Right ventricle myocardium inferior (tissue), 1 donor: ENCODE measurements at places on chromosomes 2 and 18. TPM values are rescaled to one million over a fixed set of nuclear protein-coding genes. Genes with fewer than 3 reads are reported as not detected.

Gene RAB12
- total RNA-seq: 113 TPM

Gene CPO
- total RNA-seq: 0.73 TPM

Gene GRB14
- total RNA-seq: 22.1 TPM

Gene KLHL41
- 159 TPM for total RNA-seq

Gene SLC9A4
- total RNA-seq: not detected

Gene MORN2
- 21.4 TPM for total RNA-seq

Gene PIK3C3
- 30.6 TPM for total RNA-seq

Gene C2orf72
- total RNA-seq: 0.16 TPM

Gene VPS54
- total RNA-seq: 10.0 TPM

Gene NOTO
- total RNA-seq: not detected

Gene C2orf68
- total RNA-seq: 26.4 TPM

DNA sequence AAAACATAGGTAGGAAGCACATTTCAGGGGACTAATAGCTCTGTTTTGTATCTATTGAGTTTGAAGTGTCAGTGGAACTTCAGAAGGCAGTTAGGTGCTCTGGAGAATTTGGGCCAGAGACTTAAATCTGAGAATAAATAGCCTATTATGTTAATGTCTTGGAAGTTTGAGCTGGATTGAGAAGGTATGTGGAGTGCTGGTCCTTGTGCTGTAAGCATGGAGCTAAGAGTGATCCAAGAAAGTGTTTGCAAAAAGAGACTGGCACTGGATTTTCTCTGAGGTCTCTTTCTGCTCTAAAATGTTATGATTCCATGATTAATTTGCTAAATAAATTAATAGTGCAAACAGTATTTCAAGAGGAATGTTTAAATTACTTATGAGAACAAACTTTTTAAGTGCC is 63.3 kb downstream of the ICOS start:
- no peak for DNase-seq

GRCh38 chr2:232336981-232337720 is 41.4 kb upstream of the ALPP start:
- DNase-seq: peak; percentile 28

DNA sequence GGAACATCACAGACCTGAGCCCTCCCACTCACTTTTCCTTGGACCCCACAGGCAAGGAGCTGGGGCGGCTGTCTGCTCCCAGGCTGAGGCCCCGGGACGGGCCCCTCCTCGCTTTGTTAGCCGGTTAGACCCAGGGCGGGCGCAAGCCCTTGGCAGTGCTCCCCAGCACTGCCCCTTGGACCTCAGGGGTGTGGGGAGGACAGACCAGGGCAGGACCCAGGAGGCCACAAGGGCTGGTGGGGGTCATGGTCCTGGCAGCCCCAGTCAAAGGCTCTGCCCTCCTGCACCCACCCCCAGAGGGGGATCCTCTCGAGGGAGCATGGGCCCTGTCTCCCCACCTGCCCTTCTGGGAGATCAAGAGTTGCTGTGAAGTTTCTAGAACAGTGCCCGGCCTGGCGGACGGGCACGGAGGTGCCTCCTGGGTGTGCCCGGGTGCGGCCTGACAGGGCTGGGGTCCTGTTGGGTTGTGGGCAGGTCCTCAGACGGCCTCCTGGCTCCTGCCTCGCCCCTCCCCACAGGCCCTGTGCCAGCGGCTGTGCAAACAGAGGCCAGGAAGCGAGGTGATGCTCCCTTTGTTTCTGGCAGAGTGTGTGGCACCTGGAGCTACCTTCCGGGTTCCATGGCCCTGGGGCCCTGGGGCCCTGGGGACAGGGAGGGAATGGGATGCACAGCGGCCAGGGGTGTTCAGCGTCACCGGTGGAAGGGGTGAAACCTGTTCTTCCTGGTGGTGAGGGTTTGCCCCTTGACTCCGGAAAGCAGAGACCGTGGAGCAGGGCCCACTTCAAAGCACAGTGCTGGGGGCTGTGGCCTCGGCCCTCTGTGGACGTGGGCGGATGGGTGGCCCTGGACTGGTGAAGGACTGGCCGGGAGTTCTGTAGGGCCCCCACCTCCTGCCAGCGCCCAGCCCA is 2.9 kb upstream of the GAL3ST2 start:
- DNase-seq: peak; percentile 22

DNA sequence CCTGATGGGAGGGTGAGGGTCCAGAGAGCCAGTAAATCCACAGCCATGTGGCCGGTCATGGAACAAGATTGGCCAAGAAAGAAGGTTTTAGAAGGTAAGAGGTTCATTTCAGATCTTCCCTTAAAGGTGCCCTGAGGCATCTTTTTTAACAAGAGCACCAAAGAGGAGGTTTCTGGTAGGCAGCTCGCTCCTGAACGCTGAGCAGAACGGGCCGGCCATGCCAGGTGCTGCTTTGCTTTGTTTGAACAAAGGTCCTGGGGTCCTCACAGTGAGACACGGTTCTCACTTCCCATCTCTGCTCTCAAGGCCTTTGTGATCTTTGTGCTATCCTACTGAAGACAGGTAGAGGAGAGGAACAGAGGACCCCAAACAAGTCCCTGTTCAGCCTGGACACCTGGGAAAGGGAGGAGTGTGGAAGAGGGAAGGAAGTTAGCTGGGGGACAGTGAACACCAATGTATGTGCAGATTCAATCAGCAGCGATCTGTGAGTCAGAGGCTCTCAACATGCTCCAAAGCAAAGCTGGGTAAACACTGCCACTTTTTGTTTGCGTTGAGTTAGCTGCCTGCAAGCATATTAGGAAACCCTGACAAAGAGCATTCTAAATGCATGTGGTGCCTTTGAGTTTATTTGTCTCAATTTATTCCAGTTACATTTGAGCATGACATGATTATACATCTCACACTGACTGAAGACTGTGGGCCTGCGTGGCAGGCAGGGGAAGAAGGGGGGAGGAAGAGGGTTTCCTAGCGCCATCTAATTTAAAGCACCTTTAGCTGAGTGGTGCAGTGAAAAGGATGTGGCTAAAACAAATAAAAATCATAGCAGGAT is 102.4 kb downstream of the ASB1 start:
- no peak for DNase-seq

GRCh38 chr18:8609659-8610458 is 622 bp downstream of the RAB12 start:
- DNase-seq: no peak

DNA sequence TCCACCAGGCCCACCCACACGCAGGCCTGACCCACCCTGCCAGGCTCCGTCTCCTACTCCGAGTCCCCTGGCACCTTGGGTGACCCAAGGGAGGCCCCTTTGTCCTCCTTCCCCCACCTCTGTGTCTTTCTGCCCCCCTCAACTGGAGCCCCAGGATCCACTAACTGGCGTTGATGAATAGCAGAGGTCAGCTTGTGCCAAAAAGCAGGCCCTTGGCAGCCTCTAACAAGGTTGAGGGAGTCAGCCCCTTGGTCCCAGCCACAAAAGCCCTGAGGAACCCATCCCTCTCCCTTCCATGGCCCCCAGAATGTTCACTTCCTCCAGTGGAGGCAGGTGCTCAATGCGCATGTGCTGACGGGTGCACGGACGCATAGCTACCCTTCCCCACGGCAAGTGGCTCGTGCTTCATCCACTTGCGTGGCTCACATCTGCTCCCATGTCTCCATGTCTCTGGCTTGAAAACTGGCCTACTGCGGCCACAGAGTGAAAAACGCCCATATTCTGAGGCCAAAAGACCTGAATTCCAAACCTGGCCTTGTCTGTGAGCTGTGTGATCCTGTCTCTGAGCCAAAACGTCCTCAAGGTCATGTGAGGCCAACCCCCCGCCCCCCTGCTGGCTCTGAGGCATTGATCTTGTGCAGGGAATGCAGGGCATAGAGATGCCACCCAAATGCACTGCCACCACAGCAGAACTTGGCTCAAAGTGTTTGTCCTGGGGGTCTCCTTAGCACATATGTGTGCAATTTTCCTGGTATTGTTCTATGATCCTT is 19.0 kb upstream of the PTMA start:
- no peak for DNase-seq

DNA sequence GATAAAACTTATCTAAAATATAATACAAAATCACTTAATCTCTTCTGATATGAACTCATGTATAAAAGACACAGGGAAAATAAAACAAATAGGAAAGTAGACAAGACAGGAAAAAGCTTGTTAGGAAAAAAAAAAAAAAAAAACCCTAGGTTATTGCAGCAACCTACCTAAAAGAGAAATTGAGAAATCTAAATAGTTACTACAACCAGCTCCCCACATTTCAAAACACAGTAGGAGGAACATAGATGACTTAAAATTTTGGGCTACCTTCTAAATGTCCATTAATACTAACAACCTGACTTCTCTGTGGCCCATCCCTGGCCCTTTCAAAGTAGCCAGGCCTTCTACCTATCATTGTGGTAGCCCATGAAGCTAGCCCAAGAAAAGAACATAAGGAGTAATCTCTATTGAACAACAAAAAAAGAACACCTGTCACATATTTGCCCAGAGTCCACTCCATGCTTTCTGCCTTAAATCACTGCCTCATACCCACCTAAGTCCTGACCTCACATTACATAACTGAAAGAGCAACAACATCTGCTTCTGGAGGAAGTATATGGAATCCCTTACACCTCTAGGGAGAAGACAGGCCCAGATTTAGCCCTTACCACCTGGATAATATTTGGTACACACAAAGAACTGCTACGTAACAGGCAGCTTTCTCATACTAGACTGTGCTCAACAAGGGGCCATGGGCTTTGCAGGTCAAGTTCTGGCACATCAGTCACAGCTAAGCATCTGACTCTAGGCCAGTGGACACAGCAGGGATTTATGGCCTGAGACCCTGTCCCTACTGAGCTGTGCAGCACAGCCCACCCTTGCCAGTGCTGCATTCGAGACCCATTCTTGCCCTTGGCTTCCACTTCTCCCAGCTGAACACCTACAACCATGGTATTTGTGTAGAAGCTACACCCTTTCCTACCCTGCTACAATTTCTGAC is 8.5 kb downstream of the SUCLG1 start:
- DNase-seq: no peak

DNA sequence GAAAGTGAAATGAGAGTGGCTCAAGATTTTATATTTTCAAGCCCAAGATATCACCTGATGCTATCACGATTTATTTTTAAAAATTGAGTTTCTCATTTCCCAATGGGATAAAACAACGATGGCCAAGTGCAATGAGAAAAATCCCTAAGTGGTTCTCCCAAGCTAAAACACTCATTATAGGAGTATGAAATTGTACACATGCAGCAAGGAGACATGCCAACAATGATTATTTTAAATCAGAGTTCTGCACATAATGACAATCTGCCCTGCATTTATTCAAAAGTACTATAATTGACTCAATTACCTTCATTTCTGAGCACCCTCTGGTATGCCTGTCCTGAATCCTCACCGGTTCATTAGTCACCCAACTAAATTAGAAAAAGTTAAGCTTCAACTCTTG is 12.7 kb downstream of the CYTIP start:
- DNase-seq: no peak

- no peak for DNase-seq
These were observed 138.7 kb upstream of the BOD1L2 start for GRCh38 chr18:57008001-57008686.

DNA sequence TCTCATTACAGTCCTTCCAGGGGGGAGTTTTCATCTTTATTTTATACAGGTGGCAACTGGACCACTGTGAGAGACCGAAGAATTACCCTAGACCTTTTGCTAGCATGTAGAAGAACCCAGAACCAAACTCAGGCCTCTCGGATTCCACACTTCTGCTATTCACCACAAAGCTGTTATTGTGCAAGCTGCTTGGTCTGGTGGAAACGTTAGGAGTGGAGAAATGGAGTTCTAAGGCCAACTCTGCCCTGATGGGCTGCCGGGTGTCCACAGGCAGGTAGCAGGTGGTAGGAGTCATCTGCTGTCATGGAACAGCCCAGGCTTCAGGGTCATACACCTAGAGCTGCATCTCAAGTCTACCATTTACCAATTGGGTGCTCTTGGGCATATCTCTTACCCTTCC is 218.8 kb downstream of the BCL11A start:
- no peak for DNase-seq

DNA sequence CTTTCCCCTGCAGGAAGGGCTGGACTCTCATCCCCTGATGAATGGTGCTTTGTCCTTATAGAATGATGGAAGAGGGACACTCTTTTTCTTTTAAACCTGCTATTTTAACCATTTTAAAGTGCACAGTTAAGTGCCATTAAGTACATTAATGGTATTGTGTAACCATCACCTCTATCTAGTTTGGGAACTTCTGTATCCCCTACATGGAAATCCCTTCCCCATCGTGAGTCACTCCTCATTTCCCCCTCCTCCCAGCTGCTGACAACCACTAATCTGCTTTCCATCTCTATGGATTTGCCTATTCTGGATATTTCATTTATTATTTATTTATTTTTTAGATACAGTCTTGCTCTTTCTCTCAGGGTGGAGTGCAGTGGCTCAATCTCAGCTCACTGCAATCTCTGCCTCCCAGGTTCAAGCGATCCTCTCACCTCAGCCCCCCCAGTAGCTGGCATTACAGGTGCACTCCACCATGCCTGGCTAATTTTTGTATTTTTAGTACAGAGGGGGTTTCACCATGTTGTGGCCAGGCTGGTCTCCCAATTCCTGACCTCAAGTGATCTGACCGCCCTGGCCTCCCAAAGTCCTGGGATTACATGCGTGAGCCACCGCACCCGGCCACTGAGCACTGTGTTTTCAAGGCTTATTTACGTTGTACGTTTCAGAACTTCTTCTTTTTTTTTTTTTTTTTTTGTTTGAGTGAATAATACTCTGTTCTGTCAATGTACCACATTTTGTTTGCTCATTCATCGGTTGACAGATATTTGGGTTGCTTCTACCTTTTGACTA is 15.8 kb downstream of the DGKD start:
- DNase-seq: no peak

DNA sequence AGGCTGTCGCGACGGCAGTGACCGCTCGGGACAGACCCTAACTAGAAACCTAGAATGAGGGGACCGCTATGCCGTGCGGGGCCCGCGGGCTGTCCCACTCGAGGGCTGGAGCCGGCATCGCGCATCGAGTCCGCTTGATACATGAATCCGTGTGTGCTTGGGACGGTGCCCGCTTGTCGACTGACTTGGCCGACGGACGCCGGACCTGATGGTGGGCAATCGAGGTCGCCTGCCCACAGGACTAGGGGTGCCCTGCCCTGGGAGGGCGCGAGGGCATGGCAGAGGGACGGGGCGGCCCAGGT is 749 bp upstream of the PTMA start:
- peak; percentile 87 for DNase-seq

- peak; percentile 45 for DNase-seq
These were observed 143.4 kb downstream of the NDUFA10 start for GRCh38 chr2:239881561-239882320.

DNA sequence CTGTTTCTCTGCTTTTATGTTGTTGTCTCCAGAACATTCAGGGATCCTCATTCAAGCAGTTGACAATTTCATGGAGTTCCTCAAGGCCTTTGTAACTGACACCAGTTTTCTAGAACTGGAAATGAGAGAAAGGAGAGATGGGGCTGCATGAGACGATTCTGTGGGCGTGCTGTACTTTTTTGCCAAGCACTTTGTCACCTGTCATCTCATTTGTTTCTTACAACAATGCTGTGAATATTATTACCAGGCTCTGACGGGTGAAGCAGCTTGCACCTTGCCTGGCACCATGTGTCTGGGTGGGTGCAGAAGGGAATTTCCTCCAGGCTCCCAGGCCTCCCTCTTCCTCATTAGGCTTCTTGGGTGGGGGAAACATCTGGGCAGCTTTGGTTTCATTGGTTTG is 22.2 kb upstream of the ATOH8 start:
- no peak for DNase-seq

GRCh38 chr2:112834396-112835037 is 2.1 kb downstream of the IL1B start:
- no peak for DNase-seq

GRCh38 chr18:8802017-8802672 is 96.8 kb downstream of the MTCL1 start:
- DNase-seq: no peak
